ENCODE measurements at places on chromosomes 16 and 17. TPM values are rescaled to one million over a fixed set of nuclear protein-coding genes. Genes with fewer than 3 reads are reported as not detected.

BAHCC1 gene
- total RNA-seq = 9.3 TPM

- no peak for DNase-seq
- H3K36me3 ChIP-seq = no peaks in the 10 kb centered on the region
- no peaks in the 10 kb centered on the region for H3K27me3 ChIP-seq
- H3K4me3 ChIP-seq = no peak overlapping the region
These were observed 32.7 kb upstream of the LITAF start for GRCh38 chr16:11619327-11619851.

GRCh38 chr16:64771273-64771672, 350.6 kb downstream of the CDH11 start:
- no peaks in the 10 kb centered on the region for H3K27me3 ChIP-seq
- no peak for DNase-seq
- H3K4me3 ChIP-seq = no peak overlapping the region
- no peaks in the 10 kb centered on the region for H3K36me3 ChIP-seq

GRCh38 chr17:185445-186138, 4.1 kb upstream of the DOC2B start:
- peaks cover 16% of the 10 kb centered on the region for H3K4me1 ChIP-seq
- H3K36me3 ChIP-seq = no peaks in the 10 kb centered on the region
- peaks cover 5% of the 10 kb centered on the region for H3K27me3 ChIP-seq
- DNase-seq = no peak
- H3K4me3 ChIP-seq = no peak overlapping the region

DNA sequence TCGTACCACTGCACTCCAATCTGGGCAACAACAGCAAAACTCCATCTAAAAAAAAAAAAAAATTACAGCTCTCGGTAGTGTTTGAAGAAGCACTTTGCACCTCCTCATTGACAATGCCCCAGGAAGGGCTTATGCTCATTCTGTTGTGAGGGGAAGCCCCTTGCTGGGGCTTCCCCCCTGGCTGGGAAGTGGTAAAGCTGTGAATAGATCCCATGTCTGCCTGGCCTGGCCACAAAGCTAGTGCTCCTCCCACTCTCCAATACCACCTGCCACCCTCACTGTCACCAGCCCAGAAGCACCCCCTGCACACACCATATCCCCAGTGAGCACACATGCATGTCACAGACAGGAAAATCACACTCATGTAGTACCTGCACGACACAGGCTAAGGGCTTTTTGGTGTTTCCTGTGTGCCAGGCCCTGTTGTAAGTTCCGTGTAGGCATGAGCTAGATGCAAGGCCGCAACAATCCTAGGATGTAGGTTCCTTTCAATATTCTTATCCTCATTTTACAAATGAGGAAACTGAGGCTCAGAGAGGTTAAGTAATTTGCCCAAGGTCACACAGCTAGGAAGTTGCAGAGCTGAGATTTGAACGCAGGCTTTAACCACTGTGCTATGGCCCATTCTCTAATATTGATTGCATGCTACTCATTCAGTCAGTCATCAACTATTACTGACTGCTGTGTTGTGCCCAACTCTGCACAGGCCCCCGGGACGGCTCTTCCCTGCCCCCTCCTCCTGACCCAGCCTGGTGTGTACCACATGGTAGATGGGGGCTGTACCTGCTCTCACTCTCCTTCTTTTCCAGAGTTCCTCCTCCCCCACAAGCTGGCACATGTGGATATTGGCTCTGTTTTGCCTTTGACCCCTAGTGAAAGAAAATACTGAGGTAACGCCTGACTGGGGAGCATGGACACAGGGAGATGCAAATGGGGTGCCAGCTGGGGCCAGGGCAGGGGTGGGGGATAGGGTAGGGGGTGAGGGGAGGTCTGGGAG, 11.9 kb upstream of the COL1A1 start:
- H3K27me3 ChIP-seq = peaks cover 13% of the 10 kb centered on the region
- no peak overlapping the region for H3K4me3 ChIP-seq
- DNase-seq = no peak
- no peaks in the 10 kb centered on the region for H3K36me3 ChIP-seq
- no peak overlapping the region for H3K27ac ChIP-seq
- peaks cover 19% of the 10 kb centered on the region for H3K4me1 ChIP-seq

GRCh38 chr16:65967376-65967775, 399.1 kb upstream of the CDH5 start:
- H3K4me1 ChIP-seq = no peaks in the 10 kb centered on the region
- no peak for DNase-seq
- H3K27me3 ChIP-seq = no peaks in the 10 kb centered on the region
- no peak overlapping the region for H3K4me3 ChIP-seq

DNA sequence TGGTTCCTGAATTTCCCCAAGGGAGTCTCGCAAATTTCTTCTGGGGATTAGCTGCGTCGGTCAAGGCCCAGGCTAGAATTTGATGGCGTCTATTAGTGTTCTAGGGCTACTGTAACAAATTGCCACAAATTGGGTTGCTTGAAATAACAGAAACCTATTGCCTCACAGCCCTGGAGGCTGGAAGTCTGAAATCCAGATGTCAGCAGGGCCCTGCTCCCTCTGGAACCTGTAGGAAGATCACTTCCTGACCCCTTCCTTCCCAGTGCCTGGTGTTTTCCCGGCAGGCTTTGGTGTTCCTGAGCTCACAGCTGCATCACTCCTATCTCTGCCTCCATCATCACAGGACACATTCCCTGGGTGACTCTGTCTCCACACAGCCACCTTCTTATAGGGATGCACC, 24.4 kb downstream of the DHRS7C start:
- H3K4me3 ChIP-seq = no peak overlapping the region
- H3K4me1 ChIP-seq = no peaks in the 10 kb centered on the region
- H3K27me3 ChIP-seq = peaks cover 2% of the 10 kb centered on the region
- no peak for DNase-seq

PRAC1 gene
- total RNA-seq = not detected

DNA sequence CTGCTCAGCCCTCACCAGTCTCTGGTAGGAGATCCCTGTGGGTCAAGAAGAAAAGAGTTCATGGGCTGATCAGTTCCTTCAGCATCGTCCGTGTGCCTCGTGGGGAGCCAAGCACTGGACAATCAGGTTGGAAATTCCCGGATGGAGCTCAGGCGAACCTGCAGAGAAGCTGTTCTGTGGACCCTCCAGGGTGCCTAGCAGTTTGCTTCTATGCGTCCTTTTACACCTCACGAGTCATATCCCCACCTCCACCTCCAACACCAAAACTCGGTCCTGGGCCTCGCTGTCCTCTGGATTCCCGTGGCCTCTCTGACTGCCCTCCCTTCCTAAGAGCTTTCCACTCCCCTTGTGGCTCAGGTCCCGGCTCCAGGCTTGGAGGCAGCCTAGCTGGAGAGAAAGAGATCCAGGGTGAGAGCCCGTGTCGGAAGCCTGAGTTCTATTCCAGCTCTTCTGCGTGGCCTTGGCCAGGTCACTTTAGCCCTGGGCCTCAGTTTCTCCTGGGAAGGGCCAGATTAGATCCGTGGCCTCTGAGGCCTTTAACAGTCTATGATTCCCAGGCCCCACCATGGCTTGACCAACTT, 26.2 kb upstream of the PIK3R6 start:
- H3K27ac ChIP-seq = no peak overlapping the region
- no peak overlapping the region for H3K4me3 ChIP-seq
- H3K36me3 ChIP-seq = no peaks in the 10 kb centered on the region
- no peak for DNase-seq
- peaks cover 10% of the 10 kb centered on the region for H3K4me1 ChIP-seq
- no peaks in the 10 kb centered on the region for H3K27me3 ChIP-seq

DNA sequence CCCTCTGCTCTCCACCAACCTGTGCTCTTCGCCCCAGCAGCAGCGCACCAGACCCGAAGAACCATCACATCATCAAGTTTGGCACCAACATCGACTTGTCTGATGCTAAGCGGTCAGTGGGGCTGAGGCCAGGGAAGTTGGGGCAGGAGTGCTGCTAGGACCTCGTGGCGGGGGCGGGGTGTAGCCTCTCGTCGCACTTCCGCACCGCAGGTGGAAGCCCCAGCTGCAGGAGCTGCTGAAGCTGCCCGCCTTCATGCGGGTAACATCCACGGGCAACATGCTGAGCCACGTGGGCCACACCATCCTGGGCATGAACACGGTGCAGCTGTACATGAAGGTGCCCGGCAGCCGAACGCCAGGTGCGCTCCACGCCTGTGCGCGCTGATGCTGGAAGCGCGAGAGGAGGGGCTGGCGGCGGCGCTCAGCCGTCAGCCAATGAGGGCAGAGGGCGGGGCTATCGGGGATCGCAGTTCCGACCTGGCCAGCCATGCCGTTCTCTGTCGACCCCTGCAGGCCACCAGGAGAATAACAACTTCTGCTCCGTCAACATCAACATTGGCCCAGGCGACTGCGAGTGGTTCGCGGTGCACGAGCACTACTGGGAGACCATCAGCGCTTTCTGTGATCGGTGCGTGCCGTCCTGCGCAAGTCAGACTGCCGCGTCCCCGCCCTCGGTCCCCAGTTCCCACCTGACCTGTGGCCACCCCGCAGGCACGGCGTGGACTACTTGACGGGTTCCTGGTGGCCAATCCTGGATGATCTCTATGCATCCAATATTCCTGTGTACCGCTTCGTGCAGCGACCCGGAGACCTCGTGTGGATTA, 3.2 kb upstream of the TMEM88 start:
- peaks cover 38% of the 10 kb centered on the region for H3K4me1 ChIP-seq
- H3K27ac ChIP-seq = peak overlapping the region; percentile 33

GRCh38 chr16:87033021-87033471, 284.1 kb downstream of the C16orf95 start:
- no peak overlapping the region for H3K4me3 ChIP-seq
- no peak overlapping the region for H3K27ac ChIP-seq
- H3K36me3 ChIP-seq = no peaks in the 10 kb centered on the region
- H3K4me1 ChIP-seq = no peaks in the 10 kb centered on the region
- DNase-seq = no peak
- H3K27me3 ChIP-seq = no peaks in the 10 kb centered on the region

PLEKHH3 gene
- 5.5 TPM for total RNA-seq

DNA sequence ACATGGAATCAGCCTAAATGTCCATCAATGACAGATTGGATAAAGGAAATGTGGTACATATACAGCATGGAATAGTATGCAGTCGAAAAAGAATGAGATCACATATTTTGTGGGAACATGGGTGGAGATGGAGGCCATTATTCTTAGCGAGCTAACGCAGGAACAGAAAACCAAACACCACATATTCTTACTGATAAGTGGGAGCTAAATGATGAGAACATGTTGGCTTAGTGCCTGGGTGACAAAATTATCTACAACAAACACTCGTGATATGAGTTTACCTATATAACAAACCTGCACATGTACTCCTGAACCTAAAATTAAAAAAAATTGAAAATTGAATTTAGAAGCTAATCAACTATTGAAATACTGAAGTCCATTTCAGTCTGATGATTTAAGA, 6.1 kb downstream of the ANKS4B start:
- H3K27ac ChIP-seq = no peak overlapping the region
- no peak overlapping the region for H3K4me3 ChIP-seq
- H3K4me1 ChIP-seq = no peaks in the 10 kb centered on the region
- no peaks in the 10 kb centered on the region for H3K36me3 ChIP-seq
- no peaks in the 10 kb centered on the region for H3K27me3 ChIP-seq
- DNase-seq = no peak

SEC14L5 gene
- 4.5 TPM for total RNA-seq

GRCh38 chr17:56891751-56892150, 22.1 kb downstream of the TRIM25 start:
- no peak overlapping the region for H3K4me3 ChIP-seq
- H3K27me3 ChIP-seq = no peaks in the 10 kb centered on the region
- H3K36me3 ChIP-seq = peaks cover 27% of the 10 kb centered on the region
- no peaks in the 10 kb centered on the region for H3K4me1 ChIP-seq

DNAJA2 gene
- total RNA-seq = 80.2 TPM

- no peak overlapping the region for H3K4me3 ChIP-seq
- H3K36me3 ChIP-seq = peaks cover 42% of the 10 kb centered on the region
- no peak for DNase-seq
- no peaks in the 10 kb centered on the region for H3K27me3 ChIP-seq
- peaks cover 29% of the 10 kb centered on the region for H3K4me1 ChIP-seq
- no peak overlapping the region for H3K27ac ChIP-seq
These were observed 33.4 kb downstream of the PSME3IP1 start for GRCh38 chr16:57152096-57153093.

GRCh38 chr16:57268804-57269800, 15.4 kb downstream of the PLLP start:
- no peak for DNase-seq
- H3K27ac ChIP-seq = no peak overlapping the region
- peaks cover 31% of the 10 kb centered on the region for H3K4me1 ChIP-seq
- H3K4me3 ChIP-seq = no peak overlapping the region
- H3K27me3 ChIP-seq = no peaks in the 10 kb centered on the region

GRCh38 chr17:72613396-72613795, 479.1 kb downstream of the SLC39A11 start:
- no peaks in the 10 kb centered on the region for H3K36me3 ChIP-seq
- H3K4me1 ChIP-seq = peaks cover 40% of the 10 kb centered on the region

DNA sequence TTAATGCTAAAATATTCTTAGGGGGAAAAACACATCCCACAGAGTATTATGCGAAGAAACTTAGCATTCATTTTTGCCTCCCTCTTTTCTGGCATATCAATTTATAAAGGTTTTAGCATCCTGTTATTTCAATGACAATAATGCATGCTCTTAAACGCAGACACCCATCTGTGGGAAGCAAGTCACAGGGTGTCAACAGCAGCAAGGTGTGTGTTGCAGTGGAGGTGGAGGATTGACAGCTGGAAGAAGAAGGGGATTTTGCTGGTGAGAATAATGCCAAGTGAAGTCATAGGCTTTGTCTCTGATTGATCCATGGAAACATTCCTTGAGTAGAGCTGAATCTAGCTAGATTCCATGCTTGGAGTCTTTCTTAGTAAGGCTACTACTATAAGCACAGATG, 498.1 kb downstream of the NPIPA7 start:
- no peaks in the 10 kb centered on the region for H3K27me3 ChIP-seq
- H3K36me3 ChIP-seq = no peaks in the 10 kb centered on the region
- H3K27ac ChIP-seq = no peak overlapping the region
- no peak overlapping the region for H3K4me3 ChIP-seq
- DNase-seq = no peak

GRCh38 chr16:14562691-14563491, 67.2 kb downstream of the PARN start:
- H3K4me3 ChIP-seq = no peak overlapping the region
- no peaks in the 10 kb centered on the region for H3K27me3 ChIP-seq

SYCE1L gene
- 0.79 TPM for total RNA-seq

CLDN6 gene
- total RNA-seq = 0.28 TPM

Measured in spinal cord (tissue), 10 donors.